ENCODE measurements at places on chromosomes 2 and 18.

GRCh38 chr2:233919938-233920337 is 2.8 kb downstream of the TRPM8 start:
- DNase-seq = no peak

GRCh38 chr2:212428681-212429478 is 109.7 kb downstream of the ERBB4 start:
- DNase-seq = no peak

GRCh38 chr2:43905371-43905803 is 66.6 kb downstream of the ABCG8 start:
- DNase-seq = no peak

DNA sequence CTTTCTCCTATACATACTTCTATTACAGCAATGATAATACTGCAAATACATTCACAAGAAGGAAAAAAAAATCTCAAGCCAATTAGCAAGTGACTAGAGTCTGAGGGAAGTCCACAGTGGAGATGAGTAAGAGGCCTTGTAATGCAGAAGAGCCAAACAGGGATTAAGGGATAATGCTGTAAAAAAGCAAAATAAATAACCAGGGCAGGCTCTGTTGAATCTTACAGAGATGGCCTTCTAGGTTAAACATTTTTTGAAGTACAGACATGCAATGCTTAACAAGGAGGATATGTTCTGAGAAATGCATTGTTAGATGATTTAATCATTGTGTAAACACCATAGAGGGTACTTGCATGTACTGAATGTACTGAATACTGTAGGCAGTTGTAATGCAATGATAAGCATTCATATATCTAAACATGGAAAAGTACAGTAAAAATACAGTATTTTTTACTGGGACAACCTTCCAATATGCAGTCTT is 122.1 kb upstream of the RMDN2 start:
- DNase-seq = no peak

DNA sequence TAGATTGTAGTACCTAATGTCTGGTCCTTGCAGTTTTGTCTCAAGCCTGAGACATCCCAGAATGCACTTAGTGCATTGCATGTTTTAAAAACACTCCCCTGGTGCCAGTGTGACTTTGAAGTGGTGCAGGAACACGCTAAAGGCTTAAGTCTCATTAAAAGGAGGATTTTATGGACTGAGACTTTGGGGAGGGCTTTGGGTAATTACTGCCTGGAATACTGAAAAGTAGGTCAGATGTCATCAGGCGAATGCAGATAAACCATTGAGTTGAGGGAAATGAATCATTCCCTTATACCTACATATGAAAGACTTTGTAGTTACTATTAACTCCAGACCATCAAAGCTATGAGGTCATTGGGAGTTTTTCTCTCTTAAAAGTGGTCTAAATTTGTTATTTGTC is 3.0 kb upstream of the OSBPL1A start:
- no peak for DNase-seq

DNA sequence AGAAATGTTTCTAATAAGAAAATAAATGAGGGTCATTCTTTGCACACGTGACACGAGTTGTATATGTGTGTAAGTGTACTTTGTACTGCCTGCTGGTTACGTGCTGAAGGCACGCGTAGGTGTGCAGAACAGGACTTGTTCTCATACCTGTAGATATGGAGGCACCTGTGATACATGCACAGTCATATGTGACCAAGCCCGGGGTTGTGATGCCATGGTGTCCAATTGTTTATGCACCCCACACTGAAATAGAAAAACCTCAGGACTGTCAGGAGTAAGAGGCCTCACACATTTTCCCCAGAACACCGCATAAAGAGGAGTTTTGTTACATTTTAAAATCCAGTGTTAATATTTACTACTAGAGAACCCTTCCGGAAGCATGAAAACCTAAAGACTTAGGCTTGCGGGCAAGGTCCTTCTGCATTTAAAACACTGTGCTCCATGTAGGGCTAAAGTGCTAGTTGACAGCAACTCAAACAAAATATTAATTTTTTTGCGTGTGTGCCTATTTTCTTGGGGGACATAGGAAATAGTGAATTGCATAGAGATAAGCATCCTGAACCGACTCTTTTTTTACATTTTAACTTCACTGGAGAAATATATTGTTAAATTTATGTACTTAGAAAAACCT is 9.3 kb downstream of the TSHZ1 start:
- no peak for DNase-seq

DNA sequence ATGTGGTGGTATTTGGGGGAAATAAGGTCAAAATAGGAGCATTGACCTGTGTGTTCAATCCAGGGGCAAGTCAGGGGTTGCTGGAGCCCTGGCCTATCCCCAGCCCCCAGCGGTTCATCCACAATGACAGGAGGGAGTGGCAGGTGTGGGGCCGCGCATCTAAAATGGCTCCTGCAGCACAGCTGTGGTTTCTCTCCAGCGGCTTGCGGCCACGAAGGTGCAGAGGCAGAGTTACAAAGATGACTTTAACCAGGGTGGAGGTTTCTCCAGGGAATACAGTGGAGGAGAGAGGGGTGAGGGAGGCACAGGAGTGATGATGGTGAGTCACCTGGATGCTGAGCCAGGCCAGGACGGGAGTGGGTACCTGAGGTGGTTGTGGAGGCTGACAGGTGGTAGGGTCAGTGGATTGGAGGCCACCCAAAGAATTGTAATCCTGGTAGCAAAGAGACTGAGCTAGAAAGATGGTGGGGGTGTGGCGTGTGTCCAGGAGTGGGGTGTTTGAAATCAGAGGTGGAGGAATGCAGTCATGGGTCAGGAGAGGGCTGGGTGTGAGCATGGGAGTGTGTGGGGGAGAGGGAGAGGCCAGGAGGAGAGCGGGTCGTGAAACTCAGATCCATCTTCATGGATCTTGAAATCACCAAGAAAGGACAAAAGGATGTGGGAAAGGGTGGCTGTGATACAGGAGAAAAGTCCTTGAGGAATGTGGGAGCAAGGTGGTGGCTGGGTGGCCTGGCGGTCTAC is 83.2 kb downstream of the CTIF start:
- no peak for DNase-seq

DNA sequence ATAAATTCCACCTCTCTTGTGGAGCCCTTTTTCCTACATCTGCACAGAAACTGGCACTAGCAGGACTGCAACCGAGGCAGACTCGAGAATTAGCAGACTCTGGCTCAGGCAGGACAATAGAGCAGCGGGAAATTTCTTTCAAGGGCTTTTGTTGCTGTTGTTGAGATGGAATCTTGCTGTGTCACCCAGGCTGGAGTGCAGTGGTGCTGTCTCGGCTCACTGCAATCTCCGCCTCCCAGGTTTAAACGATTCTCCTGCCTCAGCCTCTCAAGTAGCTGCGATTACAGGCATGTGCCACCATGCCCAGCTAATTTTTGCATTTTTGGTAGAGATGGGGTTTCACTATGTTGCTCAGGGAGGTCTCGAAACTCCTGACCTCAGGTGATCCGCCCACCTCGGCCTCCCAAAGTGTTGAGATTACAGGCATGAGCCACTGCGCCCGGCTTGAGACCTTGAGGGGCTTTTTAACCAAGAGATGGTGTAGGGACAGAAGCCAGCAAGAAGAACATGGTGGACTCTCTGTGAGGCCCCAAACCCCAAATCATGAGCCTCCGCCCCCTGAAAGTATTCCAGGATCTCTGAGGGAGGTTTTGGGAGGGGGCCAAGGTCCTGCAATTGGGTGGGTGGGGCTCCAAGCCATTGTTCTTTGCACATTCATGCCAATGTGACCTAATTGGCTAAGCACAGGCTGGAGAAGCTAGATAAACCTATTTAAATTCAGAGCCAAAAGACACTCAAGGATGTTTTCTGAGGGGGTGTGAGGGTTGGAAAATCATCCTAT is 68.4 kb upstream of the MSH2 start:
- DNase-seq = no peak
